ENCODE measurements at places on chromosomes 4 and X. TPM values are rescaled to one million over a fixed set of nuclear protein-coding genes. Genes with fewer than 3 reads are reported as not detected.

- ATAC-seq = no peak
Measured at GRCh38 chr4:85514783-85515182, 39.8 kb downstream of the ARHGAP24 start.

DNA sequence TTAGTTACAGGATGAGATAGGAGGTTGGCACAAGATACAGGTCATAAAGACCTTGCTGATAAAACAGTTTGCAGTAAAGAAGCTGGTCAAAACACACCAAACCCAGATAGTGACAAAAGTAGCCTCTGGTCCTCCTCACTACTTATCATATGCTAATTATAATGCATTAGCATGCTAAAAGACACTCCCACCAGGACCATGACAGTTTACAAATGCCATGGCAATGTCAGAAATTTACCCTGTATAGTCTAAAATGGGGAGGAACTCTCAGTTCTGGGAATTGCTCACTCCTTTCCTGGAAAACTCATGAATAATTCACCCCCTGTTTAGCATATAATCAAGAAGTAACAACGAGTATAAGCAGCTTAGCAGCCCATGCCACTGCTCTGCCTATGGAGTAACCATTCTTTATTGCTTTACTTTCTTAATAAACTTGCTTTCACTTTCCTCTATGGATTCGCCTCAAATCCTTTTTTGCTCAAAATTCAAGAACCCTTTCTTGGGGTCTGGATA is 1254.4 kb downstream of the PCDH7 start:
- ATAC-seq = no peak

FAAH2 gene
- 4.8 TPM for total RNA-seq

ARHGEF6 gene
- 1.2 TPM for total RNA-seq
